ENCODE measurements at places on chromosomes 6 and 20. TPM values are rescaled to one million over a fixed set of nuclear protein-coding genes. Genes with fewer than 3 reads are reported as not detected.
A peak's percentile ranks its signal among the peaks of the same experiment; 100 is the strongest.

GRCh38 chr20:45701873-45702272 is at the start of gene WFDC13:
Gene WFDC13, plus strand, starts transcription at chr20:45702038. Its CDS starts 86 bp downstream, at chr20:45702124.
- H3K36me3 ChIP-seq, result no peaks in the 10 kb centered on the region
- H3K27me3 ChIP-seq, result no peaks in the 10 kb centered on the region
- no peak for DNase-seq
- no peaks in the 10 kb centered on the region for H3K4me1 ChIP-seq
- H3K4me3 ChIP-seq, result no peak within 1 kb of the TSS

DNA sequence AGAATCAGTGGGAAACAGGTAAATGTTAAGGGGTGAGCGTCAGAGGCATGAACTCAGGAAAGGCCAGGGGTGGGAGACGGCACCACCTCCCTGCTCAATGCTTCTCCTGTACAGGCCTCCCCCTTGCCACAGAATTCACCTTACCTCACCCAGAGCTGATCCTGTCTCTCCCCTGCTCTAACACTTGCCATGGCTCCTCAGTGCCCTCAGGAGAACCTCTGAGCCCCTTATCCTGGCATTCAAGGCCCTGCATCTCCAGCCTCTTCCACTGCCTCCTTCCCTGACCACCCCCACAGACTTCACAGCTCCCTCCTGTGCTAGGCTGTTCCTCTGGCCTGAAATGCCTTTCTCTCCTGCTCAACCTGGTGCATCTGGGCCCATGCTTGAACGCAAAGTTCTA is 33.9 kb downstream of the BPIFB1 start:
- no peak overlapping the region for H3K4me3 ChIP-seq
- no peaks in the 10 kb centered on the region for H3K36me3 ChIP-seq
- no peak overlapping the region for H3K27ac ChIP-seq
- DNase-seq, result no peak
- H3K4me1 ChIP-seq, result no peaks in the 10 kb centered on the region
- H3K27me3 ChIP-seq, result peaks cover 27% of the 10 kb centered on the region

DNA sequence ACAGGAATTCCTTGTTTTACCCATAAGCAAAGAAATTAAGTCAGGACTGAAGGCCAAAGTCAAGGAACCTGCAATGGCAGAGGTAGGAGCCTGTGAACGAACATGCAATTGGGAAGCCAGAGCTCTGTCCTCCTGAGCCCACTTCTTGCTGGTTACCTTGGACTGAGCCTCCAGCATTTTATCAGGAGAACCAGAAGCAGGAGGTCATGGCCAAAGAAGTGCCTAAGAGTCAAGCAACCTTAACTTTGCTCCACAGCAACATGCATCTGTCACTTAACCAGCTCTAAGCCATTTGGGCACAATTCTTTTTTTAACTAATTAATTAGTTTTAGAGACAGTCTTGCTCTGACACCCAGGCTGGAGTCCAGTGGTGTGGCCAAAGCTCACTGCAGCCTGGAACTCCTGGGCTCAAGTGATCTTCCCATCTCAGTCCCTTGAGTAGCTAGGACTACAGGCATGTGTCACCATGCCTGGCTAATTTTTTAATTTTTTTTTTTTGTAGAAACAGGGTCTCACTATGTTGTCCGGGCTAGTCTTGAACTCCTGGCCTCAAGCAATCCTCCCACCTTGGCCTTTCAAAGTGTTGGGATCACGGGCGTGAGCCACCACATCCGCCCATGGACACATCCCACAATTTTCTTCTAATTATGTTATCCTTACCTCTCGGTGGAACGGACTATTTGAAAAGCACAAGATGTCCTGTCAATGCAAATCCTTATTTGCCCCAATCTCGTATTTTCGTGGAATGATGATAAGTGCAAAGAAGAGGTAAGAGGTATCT is 334.2 kb downstream of the CD83 start:
- no peaks in the 10 kb centered on the region for H3K36me3 ChIP-seq
- H3K4me1 ChIP-seq, result no peaks in the 10 kb centered on the region
- no peak overlapping the region for H3K4me3 ChIP-seq
- no peak for DNase-seq
- no peaks in the 10 kb centered on the region for H3K27me3 ChIP-seq

MICB gene
- total RNA-seq, result 12.7 TPM

HACE1 gene
- 18.9 TPM for total RNA-seq

SYNDIG1 gene
- 3.2 TPM for total RNA-seq

DNA sequence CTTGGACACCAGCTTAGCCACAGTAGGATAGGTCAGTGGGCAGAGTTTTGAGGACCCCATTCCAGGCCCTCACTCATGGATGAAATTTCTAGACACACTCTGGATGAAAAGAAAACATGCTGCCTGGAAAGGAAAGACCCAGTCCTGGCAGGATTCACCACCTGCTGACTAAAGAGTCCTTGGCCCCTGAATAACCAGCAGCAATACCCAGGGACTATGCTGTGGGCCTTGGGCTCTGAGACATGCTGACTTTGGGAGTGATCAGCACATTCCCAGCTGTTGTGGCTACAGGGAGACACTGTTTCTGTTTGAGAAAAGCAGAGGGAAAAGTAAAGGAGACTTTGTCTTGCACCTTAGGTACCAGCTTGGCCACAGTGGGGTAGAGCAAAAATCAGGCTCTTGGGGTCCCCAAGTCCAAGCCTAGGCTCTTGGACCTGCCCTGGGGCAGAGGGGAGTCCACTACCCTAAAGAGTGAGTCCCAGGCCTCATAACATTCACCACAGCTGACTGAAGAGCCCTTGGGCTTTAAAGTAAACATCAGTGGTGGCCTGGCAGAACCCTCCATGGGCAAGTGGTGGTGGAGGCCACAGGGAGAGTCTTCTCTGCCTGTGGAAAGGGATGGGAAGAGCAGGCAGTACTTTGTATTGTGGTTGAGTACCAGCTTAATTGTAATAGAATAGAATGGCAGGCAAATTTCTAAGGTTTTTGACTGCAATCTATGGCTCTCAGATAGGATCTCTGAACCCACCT is 516.8 kb downstream of the BCKDHB start:
- no peak overlapping the region for H3K4me3 ChIP-seq
- no peak for DNase-seq
- peaks cover 6% of the 10 kb centered on the region for H3K4me1 ChIP-seq
- H3K27ac ChIP-seq, result no peak overlapping the region

GRCh38 chr6:97322811-97323210 is 39.8 kb upstream of the MMS22L start:
- no peaks in the 10 kb centered on the region for H3K36me3 ChIP-seq
- H3K27me3 ChIP-seq, result no peaks in the 10 kb centered on the region
- no peak overlapping the region for H3K27ac ChIP-seq

POPDC3 gene
- 32.6 TPM for total RNA-seq

LY6G6F gene
- not detected for total RNA-seq

SLC35D3 gene
- not detected for total RNA-seq

DNA sequence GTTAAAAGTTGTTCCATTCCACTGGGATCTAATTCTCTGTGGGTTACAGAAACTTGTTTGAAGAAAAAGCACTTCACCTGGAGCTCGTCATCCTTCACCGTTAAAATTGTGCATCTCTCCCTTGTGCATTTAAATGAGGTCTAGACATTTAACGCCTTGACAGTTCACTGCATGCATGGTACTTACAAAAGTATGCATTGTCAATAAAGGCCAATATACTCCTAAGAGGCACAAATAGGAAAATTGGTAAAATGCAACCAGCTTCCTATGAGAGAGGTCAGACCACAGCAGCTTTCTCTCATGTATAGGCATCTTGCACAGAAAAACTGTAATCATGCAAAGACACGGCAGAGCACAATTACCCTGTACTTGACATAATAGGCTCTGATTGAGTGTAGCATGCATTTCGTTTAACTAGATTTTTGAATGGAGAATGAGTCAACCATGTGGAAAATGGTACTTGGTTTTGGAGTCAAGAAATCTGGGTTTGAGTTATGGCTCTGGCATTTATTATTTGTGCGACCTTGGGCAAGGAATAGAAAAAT is 378.5 kb downstream of the RFPL4B start:
- H3K4me3 ChIP-seq, result no peak overlapping the region
- no peaks in the 10 kb centered on the region for H3K27me3 ChIP-seq
- no peaks in the 10 kb centered on the region for H3K36me3 ChIP-seq
- DNase-seq, result no peak
- no peak overlapping the region for H3K27ac ChIP-seq
- no peaks in the 10 kb centered on the region for H3K4me1 ChIP-seq

GRCh38 chr6:131923356-131923755 is 27.8 kb downstream of the CCN2 start:
- no peaks in the 10 kb centered on the region for H3K36me3 ChIP-seq
- H3K4me1 ChIP-seq, result no peaks in the 10 kb centered on the region
- H3K4me3 ChIP-seq, result no peak overlapping the region
- H3K27ac ChIP-seq, result no peak overlapping the region

- DNase-seq, result no peak
- no peaks in the 10 kb centered on the region for H3K4me1 ChIP-seq
- H3K27me3 ChIP-seq, result peaks cover 13% of the 10 kb centered on the region
Observed at GRCh38 chr6:159119791-159120190, 49.4 kb upstream of the FNDC1 start.

KIAA1755 gene
- 2.7 TPM for total RNA-seq

DNA sequence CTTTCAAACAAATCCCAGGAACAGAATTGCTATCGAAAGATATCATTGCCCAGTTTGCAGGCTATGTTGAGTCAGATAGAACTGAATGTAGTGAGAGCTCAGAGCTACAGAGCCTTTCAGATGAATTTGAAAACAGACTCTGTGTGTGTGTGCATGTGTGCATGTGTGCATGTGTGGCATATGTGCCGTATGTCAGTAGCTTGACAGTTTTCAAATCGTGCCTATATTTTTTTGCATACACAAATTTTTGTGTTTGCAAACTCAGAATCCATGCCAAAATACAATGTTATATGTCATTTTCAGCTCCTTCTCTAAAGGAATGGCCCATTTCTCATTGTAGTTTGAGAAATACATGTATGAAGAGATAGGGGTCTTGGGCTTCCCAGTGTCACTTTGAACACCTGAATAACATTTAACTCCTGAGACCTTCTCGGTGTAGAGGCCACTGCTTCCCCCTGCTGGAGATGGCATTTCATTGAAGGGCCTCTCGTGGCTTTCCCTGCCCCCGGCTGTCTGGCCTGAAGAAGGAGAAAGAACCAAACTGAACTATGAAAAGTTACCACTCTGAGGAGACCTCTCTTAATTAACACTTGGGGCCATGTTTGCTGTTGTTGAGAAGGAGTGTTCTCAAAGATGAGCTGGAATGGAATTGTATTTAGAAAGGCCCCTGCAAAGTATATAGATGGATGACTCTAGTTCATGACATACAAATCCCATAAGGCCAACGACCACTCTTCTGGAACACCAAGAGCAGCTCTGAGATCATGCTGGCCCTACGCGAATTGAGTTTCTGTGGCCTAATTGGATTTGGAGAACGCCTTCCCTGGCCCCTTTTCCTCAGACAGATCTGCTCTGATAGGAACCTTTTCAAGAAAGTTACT is 58.7 kb downstream of the VAPB start:
- peaks cover 25% of the 10 kb centered on the region for H3K36me3 ChIP-seq
- H3K4me3 ChIP-seq, result no peak overlapping the region
- H3K27ac ChIP-seq, result no peak overlapping the region
- no peaks in the 10 kb centered on the region for H3K4me1 ChIP-seq
- H3K27me3 ChIP-seq, result no peaks in the 10 kb centered on the region

NAA20 gene
- 32.6 TPM for total RNA-seq

GRCh38 chr6:123329337-123329736 is 307.4 kb downstream of the TRDN start:
- no peaks in the 10 kb centered on the region for H3K4me1 ChIP-seq
- no peak overlapping the region for H3K27ac ChIP-seq
- H3K4me3 ChIP-seq, result no peak overlapping the region
- H3K36me3 ChIP-seq, result no peaks in the 10 kb centered on the region
- DNase-seq, result no peak

DNA sequence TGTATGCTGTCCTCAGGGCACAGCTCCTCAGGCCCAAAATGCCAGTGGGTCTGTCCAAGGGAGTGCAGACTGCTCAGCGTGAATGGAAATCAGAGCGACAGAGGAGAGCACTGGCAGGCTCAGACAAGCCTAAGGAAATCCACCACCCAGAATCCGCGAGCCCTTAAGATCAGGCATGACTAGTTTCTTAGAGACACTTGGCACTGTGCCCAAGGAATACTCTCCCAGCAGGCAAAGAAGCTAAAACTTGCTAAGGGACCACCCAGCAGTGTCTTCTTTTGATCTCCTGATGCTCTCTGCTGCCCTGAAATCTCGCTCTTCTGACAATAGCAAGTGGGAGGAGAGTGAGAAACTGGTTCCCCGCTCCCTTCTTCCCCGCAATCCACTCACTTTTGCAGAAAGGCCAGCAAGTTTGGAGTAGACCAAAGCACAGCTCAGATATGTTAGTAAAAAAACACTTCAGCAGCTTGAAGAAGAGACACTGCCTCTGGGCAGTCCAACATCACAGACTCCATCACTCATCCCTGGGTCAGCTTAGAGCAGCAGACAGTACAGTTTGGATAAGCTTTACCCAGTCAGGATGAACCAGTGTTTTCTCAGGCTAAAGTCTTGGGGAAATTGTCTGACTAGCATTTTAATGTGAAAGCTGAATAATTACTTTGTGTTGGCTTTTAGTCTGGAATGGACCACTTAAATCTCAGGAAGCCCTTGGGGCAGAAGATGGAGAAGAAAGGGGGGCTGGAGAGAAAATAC is 32.4 kb downstream of the TRAF3IP2 start:
- H3K27me3 ChIP-seq, result no peaks in the 10 kb centered on the region
- peak overlapping the region; percentile 74 for H3K27ac ChIP-seq
- peaks cover 51% of the 10 kb centered on the region for H3K36me3 ChIP-seq

BTN3A1 gene
- 25.3 TPM for total RNA-seq

DNA sequence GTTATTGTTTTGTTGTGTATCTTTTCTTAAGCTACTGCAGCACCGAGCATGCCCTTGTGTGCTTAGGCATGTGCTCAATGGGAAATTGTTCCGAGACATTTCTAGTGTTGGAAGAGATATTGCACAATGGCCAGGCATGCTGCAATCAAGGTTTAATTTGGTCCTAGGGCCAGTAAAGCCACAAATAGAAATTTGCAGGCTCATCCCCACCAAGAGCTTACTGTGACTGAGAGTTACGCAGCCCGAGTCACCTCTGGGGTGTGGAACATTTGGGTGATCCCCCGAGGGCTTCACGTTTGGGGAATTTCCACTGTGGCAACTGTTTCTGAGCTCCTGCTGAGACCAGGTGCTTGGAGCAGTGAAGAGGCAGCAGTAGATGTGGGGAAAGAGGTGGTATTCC is 65.8 kb downstream of the ADTRP start:
- H3K27ac ChIP-seq, result no peak overlapping the region
- peaks cover 10% of the 10 kb centered on the region for H3K4me1 ChIP-seq
- H3K27me3 ChIP-seq, result no peaks in the 10 kb centered on the region
- no peak for DNase-seq
- no peak overlapping the region for H3K4me3 ChIP-seq

CNR1 gene
- total RNA-seq, result not detected

MYLK2 gene
- under 0.01 TPM for total RNA-seq

DNAAF9 gene
- total RNA-seq, result 10.6 TPM
